ENCODE measurements at places on chromosomes 16 and 17. TPM values are rescaled to one million over a fixed set of nuclear protein-coding genes. Genes with fewer than 3 reads are reported as not detected.

The SCARF1 gene
- 4.2 TPM for total RNA-seq

The CDH13 gene
- 34.5 TPM for total RNA-seq

The TBC1D3G gene
- total RNA-seq: not detected

The ZFP3 gene
- 9.7 TPM for total RNA-seq

The XYLT1 gene
- total RNA-seq: 13.0 TPM

- no peak for DNase-seq
Measured at GRCh38 chr16:81455720-81456494, 11.3 kb downstream of the CMIP start.

- DNase-seq: peak; percentile 70
Measured at GRCh38 chr17:16255481-16255921, 38.5 kb downstream of the PIGL start.

DNA sequence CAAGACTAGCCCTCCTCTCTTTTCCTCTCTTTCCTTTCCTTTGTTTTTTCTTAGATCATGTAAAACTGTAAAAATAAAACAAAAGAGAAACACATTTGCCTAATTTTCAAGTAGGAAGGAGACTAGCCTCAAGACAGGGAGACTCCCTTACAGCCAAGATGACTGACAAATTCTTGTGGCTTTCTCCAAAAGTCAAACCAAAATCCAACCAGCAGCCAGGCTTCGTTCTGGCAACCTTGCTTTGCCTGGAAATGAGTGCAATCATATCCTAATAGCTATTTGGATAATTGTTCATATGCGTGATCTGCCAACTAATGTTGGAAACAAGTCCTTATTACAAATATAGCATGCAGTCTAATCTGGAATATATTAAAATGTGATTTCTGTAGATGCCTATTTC lies 868.9 kb upstream of the SOX9 start:
- DNase-seq: no peak

GRCh38 chr16:88769617-88770460 lies 15.2 kb downstream of the PIEZO1 start:
- DNase-seq: no peak

DNA sequence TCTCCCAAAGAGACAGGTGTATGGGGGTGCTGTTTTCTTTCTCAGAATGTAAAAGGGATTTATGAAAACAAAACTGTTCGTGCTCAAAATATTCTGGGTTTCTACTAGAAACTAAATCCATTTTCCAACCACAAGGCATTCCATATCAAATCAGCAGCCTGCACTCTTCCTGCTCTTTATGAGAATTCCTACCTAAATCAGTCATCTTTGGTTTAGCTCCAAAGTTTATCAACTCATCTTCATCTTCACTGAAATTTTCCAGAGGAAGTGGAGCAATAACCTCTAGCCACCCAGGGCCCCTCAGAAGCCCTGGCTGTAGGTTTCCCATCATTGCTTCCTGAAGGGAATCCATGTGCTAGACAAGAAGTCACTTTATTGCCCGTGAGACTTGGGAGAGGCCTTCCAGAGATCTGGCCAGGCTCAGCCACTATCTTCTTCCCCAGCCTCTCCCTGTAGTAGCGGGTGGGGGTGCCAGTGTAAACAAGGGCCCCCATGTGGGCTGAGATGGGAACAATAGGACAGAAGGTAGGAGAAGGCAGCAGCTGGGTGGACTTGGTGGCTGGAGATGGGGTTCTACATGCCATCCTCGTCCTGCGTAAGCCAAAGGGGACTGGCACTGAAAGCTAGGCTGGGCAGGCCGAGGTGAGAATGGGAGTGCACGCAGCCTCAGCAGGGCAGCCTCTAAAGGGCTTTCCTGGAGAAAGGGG lies 22.0 kb upstream of the ALDH3A1 start:
- DNase-seq: no peak

GRCh38 chr16:73329358-73330286 lies 281.7 kb upstream of the ZFHX3 start:
- no peak for DNase-seq

- no peak for DNase-seq
Measured at GRCh38 chr17:60652454-60653247, 25.0 kb upstream of the BCAS3 start.

GRCh38 chr16:89013692-89014402 lies 36.8 kb upstream of the CBFA2T3 start:
- DNase-seq: no peak

DNA sequence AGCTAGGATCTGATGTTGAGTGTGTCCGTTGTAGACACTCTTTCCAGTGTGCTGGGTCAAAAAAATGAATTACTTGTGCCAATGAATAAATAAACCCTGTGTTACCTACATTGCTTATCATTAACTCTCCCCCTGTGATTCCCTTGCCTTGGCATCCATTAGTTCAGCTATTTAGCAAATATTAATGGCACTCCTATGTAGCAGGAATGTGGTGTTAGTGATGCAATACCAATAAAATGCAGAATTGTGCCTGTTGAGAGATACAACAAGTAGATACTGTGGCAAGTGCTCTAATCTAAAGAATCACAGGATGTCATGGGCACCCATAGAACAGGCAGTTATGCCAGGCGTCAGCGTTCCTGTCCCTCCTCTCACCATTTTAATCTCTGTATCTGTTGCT lies 343.2 kb downstream of the PMP22 start:
- DNase-seq: no peak

DNA sequence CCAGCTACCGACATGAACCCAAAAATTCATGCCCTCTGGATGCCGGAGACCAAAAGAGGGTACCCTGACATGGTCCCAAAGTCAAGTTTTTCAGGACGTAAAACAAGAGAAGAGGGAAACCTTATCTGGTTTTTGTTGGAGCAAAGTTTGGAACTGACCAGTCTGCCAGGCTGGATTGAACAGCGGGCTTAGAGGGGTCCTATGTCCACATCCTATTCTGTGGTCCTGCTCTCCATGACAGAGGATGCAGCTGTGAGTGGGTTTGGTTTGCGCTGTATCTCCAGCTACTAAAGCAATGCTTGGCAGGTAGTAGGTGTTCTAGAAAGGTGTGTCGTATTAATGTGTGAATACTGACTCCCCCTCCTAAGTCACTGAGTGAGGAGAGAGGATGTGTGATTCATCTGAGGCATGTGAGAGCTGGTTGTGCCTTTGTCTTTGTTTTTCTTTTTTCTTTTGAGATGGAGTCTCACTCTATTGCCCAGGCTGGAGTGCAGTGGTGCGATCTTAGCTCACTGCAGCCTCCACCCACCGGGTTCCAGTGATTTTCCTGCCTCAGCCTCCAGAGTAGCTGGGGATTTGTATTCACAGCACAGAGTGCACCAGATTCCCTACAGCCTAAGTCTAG lies 31.0 kb downstream of the PMM2 start:
- DNase-seq: no peak

- DNase-seq: no peak
Measured at GRCh38 chr16:49484936-49485335, 111.3 kb downstream of the C16orf78 start.

GRCh38 chr17:71986886-71987285 lies 133.9 kb upstream of the SOX9 start:
- no peak for DNase-seq

DNA sequence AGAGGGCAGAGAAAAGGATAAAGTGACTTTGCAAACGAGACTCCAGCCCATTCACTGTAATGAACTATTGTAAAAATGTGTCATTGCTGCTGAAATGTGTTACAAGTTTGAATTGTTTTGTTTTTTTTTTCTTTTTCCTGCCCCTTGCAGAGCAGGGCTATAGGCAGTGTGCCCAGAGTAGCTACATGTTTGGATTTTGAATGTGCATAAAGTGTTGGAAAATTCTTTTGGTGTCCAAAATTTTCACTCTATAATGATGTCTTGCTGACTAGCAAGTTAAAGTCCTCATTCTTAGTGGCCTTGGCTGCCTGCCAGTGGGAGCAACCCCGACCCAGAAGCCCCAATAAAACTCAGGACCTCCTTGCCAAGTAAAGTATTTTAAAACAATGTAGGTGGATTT lies 66.5 kb downstream of the IGF2BP1 start:
- no peak for DNase-seq

DNA sequence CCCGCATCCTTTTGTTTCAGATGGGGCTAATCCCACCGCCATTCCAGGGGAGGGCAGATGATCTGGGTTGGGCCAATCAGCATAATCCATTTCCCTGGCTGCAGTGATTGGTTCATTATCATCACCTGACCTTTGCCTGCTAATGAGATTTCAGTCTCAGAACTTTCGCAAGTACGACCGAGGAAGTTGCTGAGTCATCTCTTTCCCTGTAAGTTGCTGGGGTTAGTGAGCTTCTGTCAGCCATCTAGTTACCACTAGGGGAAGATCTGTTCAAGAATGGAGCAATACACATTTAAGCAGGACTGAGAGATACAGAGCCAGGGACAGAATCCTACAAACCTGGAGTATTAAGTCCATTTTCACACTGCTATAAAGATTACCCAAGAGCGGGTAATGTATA lies 65.3 kb upstream of the NUDT7 start:
- no peak for DNase-seq

- DNase-seq: no peak
Measured at GRCh38 chr17:14940938-14941265, 324.2 kb downstream of the PMP22 start.
